ENCODE measurements at places on chromosomes 7 and 10.

DNA sequence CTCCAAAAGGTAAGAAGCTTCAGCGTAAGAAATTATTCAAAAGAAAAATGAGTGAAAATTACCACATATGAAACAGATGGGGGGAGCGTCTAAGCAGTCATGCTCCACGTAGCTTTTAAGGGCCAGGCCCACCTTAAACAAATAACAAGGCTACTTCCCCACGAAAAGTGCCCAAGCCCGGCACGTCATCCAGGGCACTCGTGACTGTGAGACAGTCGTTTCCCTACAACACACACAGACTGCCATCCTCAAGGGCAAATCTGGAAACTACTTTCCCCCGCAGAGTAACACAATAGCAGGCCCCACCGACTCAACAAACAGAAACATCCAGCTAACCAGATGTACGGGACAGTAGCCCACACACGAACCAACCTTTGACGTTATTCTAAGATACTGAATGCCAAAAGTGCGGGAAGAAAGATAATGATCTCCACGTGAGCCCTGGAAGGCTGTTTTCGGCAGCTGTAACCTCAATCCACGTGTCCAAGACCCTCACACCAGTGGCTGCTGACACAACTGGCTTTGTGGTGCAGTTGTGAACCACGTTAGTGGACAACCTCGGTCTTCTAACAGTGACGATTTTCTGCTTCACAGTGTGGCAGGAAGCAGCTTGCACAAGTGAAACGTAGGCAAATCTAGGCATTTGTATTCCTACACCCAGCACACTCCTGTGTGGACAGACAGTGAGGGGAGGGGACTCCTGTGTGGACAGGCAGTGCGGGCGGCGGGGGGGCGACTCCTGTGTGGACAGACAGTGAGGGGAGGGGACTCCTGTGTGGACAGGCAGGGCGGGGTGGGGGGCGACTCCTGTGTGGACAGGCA lies 251.7 kb downstream of the ZMYND11 start:
- no peak for DNase-seq

GRCh38 chr7:6419310-6419773 lies 28.4 kb downstream of the DAGLB start:
- no peak for DNase-seq

GRCh38 chr7:75915416-75916156 lies 631 bp downstream of the POR start:
- peak; percentile 11 for DNase-seq

DNA sequence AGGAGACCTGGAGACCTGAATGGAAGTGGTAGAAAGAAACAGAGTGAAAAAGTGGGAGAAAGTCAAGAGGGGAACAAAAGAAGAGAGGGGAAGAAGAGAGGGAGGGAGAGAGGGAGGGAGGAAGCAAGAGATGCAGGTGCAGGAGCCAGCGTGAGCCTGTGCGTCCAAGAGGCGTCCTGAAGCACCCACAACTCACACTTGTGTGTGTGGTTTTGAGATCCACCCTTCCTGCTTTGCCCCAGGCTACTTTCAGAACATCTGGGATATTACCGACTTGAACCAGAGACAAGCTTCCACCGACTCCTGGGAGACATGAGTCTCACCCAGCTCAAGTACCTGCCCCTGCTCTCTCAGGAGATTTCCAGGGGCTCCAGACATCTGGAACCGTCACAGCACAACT lies 9.8 kb downstream of the AFAP1L2 start:
- DNase-seq, result no peak

DNA sequence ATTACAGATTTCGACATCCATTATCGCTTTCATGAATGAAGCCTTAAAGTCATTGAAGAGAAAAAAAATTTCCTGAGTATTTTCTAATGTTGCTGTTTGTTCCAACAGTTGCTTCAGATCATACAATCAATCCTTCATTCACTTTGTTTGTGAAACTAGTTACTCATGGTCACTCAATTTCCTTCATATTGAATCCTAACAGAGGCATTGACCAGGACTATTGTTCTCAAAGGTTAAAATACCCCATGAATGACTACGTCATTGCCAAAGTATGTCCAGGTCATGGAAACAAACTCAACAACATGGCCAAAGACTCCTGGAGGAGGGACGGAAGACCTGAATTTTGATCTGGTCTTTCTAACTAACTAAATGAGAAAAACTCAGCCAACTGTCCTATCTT lies 54.0 kb upstream of the ABCB5 start:
- no peak for DNase-seq

DNA sequence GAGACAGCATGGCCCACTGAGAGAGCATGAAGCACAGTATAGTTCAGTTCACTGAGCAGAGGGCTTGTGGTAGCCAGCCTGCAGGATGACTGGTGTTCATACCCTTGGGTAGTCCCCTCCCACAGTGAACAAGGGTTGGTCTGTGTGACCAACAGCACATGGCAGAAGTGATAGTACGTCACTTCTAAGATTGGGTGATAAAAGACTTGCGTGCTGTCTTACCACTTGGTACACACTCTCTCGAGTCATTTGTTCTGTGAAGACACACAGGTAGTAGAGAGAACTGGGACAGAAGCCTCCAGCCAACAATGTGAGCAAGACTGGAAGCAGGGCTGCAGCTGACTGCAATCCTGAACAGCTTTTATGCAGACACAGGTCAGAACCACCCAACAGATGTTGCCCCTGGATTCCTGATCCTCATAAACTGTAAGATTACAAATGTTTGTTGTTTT lies 14.6 kb downstream of the EPC1 start:
- no peak for DNase-seq

DNA sequence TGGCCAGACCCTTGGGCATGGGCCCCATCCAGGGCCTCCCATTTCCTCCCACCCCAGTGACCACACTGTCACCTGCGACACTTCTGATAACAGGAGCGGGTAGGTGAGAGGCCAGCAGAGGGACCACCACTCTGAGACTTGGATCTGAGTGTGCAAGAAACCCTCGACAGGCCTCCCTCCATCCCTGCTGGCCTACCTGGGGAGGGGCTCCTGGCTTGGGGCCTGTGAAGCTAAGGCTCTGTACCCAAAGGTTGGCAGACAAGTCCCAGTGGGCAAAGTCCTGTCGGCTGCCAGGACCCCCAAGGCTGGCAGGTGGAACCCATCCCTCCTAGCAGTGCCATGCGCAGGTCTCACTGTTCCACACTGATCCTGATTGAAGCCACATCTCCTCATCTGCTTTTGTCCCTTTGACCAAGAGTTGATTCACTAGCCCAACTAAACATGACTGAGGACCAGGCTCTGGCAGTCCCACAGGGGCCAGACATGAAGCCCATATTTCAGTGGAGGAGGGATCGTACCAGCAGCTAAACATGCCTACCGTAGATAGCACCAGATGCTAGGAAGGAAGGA lies 1.2 kb upstream of the PGAM2 start:
- DNase-seq, result no peak

DNA sequence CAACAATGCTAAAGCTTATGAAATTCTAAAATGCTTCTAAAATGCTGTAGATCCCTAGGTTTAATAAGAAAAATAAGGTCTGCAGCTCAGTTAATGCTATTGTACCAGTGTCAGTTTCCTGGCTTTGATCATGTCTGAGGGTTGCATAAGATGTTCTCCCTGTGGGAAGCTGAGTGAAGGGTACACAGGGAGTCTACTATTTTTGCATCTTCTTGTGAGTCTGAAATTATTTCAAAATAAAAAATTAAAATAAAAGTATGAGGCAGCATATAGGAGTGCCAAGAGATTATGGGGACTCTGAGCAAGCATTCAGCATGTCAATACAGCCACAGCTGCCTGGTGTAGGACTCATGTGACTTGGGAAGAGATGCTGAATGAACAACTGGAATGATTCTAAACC lies 14.7 kb downstream of the CHST15 start:
- no peak for DNase-seq

- DNase-seq, result peak; percentile 81
Measured at GRCh38 chr7:56079450-56080185, 13.1 kb downstream of the PHKG1 start.

DNA sequence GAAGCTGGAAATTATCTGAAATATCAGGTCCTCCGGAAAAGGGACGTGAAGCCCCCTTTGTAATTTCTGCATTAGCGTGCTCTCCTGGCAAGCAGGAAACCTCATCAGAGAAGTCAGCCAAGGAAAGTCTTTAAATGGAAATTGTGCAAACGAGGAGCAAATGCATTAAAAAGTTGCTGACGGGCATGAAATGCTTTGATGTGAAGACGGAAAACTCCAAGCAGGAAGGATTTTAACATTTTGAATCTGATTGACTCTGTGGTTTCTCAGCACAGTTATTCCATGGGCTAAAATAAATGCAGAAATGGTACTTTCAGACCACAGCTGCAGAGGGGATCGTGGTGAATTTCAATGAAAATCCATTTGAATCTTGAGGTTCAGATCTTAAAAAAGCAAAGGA lies 167.8 kb downstream of the AHR start:
- DNase-seq, result no peak

- DNase-seq, result no peak
Measured at GRCh38 chr7:151590071-151590849, 70.6 kb upstream of the RHEB start.

DNA sequence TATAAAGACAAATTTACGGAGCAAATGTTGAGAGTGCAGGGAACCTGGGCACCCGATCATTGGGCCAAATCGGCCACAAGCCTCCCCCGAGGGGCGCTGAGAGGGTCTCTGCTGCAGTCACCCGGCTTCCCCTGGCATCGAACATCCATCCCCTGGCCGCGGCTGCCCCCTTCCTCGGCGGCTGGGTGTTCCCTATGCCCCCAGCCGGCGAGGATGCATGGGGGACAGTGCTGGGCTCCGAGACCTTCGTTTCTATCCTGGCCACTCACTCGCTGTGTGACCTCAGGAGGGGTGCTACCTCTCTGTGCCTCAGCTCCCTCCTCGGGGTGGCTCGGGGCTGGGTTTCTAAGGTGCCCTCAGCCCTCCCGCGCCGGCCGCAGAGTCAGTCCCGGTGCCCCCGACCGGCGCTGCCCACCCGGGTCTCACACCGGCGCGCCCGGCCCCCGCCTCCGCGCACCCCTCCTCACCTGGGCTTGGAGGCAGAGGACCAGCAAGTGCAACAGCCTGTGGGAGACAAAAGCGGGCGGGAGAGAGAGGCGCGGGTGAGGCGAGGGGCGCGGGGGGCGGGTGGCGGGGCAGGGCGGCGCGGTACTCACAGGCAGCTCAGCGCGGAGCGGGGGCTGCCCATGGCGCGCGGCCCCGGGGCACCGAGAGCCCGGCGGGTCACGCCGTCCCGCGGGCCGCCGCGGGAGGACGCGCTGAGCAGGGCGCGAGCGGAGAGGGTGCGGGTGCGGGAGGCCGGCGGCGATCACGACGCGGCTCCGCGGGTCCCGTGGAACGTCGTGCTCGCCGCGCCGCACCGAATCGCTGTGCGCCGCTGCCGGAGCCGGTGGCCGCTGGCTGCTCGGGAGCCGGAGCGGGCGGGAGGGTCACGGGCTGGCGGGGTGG lies at the start of gene FGF8:
FGF8 (minus strand) TSS at position 842 of the 888 bp plus-strand sequence; CDS start at position 628, 214 bp downstream.
- no peak for DNase-seq

GRCh38 chr7:31478721-31479120 lies 35.2 kb upstream of the ITPRID1 start:
- no peak for DNase-seq

DNA sequence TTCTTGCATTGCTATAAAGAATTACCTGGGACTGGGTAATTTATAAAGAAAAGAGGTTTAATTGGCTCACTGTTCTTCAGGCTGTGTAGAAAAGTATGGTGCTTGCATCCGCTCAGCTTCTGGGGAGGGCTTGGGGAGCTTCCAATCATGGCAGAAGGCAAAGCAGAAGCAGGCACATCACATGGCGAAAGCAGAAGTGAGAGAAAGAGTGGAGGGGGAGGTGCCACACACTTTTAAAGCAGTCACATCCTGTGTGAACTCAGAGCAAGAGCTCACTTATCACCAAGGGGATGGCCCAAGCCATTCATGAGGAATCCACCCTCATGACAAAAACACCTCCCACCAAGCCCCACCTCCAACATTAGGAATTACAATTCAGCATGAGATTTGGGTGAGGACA lies 303.5 kb downstream of the OTUD1 start:
- DNase-seq, result no peak

GRCh38 chr7:104985259-104985617 lies 28.8 kb upstream of the KMT2E start:
- DNase-seq, result no peak

DNA sequence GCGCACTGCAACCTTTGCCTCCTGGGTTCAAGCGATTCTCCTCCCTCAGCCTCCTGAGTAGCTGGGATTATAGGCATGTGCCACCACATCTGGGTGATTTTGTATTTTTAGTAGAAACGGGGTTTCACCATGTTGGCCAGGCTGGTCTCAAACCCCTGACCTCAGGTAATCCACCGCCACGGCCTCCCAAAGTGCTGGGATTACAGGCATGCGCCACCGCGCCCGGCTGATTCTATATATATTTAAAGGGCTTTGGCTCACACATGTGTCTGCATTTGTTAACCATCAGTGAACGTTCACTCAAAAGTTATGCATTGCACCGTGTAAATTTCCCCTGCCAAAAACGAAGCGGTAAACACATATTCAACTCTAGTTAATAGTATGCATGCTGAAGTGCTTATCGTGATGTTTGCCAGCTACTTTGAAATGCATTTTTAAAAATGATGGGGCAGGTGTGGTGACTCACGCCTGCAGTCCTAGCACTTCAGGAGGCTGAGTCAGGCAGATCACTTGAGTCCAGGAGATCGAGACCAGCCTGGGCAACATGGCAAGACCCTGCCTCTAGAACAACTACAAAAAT lies 17.7 kb upstream of the WIPI2 start:
- no peak for DNase-seq

Data from COR-L47 (cell line).